Activated CD4-positive, alpha-beta T cell treated with anti-CD3 and anti-CD28 coated beads, Interleukin-2, amount 50 U/mL, for 24 hours (primary cell): ENCODE measurements at places on chromosomes 3 and 15.

DNA sequence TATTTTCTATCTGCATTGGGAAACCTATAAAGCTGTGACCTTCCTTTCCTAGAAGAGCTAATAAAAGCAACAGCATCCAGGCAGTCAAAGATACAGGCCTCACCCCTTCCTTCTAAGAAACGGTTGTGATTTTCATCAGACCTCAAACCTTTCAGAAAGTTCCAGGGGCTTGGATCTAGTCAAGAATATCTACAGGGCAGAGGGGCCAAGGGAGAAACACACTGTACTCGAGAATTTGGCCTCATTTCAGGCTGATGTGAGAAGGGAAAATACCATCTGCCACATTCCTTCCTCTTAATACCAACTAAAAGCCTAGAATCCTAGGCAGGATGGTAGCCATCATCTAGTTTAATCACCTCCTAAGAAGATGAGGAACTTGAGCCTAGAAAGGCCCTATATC is 24.5 kb upstream of the BCL6 start:
- no peak for DNase-seq

- no peak for DNase-seq
These were observed 324.8 kb upstream of the LRRFIP2 start for GRCh38 chr3:37499061-37499785.

- DNase-seq: no peak
These were observed 1.9 kb upstream of the CCNDBP1 start for GRCh38 chr15:43183270-43183669.

DNA sequence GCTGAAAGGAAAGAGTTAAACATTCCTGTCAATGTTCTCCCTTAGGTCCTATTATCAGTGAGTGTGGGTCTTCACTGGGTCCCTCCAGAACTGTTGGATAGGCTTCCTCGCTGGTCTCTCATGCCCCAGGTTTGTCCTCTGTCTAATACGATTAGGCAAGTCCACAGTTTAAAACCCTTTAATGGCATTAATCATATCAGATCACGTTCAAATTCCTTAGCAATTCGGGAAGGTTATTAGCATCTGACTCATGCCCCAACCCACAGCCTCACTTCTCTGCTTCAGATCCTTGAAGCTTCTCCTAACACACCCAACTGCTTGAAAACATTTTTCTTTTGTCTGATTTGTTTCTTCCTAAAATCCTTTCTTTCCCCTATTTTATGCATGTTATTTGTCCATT is 224.3 kb upstream of the ATP10A start:
- no peak for DNase-seq

DNA sequence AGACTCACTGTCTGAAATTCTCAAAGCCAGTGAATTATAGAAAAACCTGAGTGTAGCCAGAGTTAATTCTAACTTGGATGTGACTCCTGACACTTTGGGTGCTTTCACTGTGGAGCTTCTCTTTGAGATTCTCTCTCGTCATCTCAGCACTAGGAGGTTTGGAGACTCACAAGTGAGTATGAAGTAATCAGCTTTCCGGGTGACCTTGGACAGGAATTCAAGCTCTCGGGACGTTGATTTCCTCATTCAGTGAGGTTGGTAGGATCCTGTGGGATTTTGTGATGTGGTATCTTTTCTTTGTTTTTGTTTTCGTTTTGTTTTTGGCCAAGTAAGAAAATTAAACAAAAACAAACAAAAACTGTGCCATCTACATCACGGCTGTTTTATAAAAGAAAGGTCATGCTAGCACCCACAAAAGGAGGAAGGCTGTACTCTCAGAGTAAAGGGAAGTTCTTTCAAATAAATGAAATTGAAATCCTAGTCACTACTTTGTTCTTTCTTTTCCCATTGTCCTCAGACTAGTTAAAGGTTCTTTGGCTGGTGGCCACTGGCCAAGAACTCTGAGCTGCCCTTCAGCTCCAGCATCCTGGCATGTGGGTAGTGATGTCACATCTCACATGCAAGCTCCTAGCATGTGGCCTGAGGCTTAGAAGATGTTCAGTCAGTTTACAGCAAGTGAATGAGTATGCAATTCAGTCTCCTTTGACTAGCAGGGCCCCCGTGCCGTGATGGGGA is 263.3 kb upstream of the TPM1 start:
- no peak for DNase-seq
